ENCODE measurements at places on chromosomes 6 and 20. TPM values are rescaled to one million over a fixed set of nuclear protein-coding genes. Genes with fewer than 3 reads are reported as not detected.
A peak's percentile ranks its signal among the peaks of the same experiment; 100 is the strongest.

RIPOR3 gene
- total RNA-seq = 1.3 TPM

DNA sequence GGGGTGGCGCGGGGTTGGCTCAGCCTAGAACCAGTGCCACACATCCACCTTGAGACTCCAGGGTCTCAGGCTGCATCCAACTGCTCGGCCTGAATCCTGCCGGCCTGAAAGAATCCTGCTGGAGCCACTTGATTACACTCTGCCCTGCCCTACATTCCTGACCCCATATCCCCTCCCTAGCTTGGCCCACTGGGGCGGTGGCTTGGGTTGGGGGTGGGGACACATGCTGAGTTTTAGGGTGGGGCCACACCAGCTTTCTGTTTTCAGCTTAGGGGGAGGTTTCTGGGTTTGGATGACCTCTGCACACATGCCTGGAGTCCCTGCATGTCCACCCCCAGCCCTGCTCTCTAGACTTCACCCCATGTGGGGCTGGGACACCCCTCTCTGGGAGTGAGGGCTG lies 6.8 kb downstream of the ITPR3 start:
- no peak overlapping the region for H3K4me3 ChIP-seq
- H3K27me3 ChIP-seq = no peaks in the 10 kb centered on the region
- DNase-seq = no peak

- H3K27me3 ChIP-seq = no peaks in the 10 kb centered on the region
- no peak for DNase-seq
- no peak overlapping the region for H3K27ac ChIP-seq
- H3K4me3 ChIP-seq = no peak overlapping the region
- peaks cover 65% of the 10 kb centered on the region for H3K36me3 ChIP-seq
Observed at GRCh38 chr20:63945031-63945658, 11.1 kb downstream of the UCKL1 start.

DNA sequence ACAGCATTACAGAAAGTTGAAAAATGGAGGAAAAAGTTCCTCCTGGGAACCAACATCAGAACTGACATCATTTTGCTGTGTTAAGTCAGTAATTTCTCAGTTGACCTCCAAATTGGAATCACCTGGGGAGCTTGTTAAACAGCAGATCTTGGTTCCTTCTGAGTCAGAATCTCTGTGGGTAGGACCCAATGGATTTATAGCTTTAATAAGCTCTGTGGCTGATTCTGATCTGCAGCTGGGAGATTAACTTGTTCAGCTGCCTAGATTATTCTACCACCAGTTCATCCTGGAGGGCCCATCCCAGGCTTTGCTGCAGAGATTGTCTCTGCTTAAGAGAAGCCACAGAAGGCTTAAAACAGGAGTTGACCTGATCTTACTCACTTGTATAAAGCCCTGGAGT lies 90.7 kb upstream of the POPDC3 start:
- DNase-seq = no peak
- 0 out of 2 replicates have a peak, but pooled peaks cover 2% of the 10 kb centered on the region for H3K27me3 ChIP-seq
- no peaks in the 10 kb centered on the region for H3K4me1 ChIP-seq
- 0 out of 2 replicates have a peak, but pooled peaks cover under 1% of the 10 kb centered on the region for H3K36me3 ChIP-seq

- no peaks in the 10 kb centered on the region for H3K36me3 ChIP-seq
- H3K27ac ChIP-seq = no peak overlapping the region
- DNase-seq = no peak
- H3K4me3 ChIP-seq = no peak overlapping the region
- H3K27me3 ChIP-seq = no peaks in the 10 kb centered on the region
Observed at GRCh38 chr6:6920987-6921313, 186.8 kb upstream of the RREB1 start.

GRCh38 chr20:36086767-36087166 lies 67.8 kb upstream of the EPB41L1 start:
- H3K36me3 ChIP-seq = no peaks in the 10 kb centered on the region
- H3K4me1 ChIP-seq = peaks cover 31% of the 10 kb centered on the region
- no peak overlapping the region for H3K4me3 ChIP-seq
- no peak overlapping the region for H3K27ac ChIP-seq

GRCh38 chr20:46031701-46032254 lies 2.8 kb downstream of the SLC12A5 start:
- no peaks in the 10 kb centered on the region for H3K36me3 ChIP-seq
- H3K4me1 ChIP-seq = no peaks in the 10 kb centered on the region
- H3K27me3 ChIP-seq = peaks cover 78% of the 10 kb centered on the region
- no peak overlapping the region for H3K27ac ChIP-seq

- no peak overlapping the region for H3K4me3 ChIP-seq
- DNase-seq = peak; percentile 16
- no peaks in the 10 kb centered on the region for H3K27me3 ChIP-seq
Observed at GRCh38 chr6:78243519-78243918, 590.7 kb downstream of the MEI4 start.

DNA sequence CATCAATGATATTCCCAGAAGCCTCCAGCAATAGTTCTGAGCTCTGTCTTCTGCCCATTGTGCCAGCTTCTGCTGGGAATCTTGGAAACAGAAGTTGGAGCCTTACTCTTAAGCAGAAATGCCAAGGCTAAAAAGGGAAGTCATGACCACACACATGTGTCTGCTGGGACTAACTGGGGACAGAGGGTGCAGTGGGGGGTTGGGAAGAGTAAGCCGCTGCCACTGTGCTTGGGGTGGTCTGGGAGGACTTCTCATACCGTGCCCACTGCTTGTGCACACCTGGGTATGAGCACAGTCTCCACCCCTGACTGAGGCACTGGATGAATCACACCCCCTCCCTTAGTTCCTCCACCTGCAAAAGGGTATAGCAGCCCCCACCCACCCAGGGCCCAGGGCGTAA lies 90.7 kb downstream of the CDC5L start:
- DNase-seq = no peak
- peaks cover 32% of the 10 kb centered on the region for H3K4me1 ChIP-seq
- no peaks in the 10 kb centered on the region for H3K27me3 ChIP-seq
- H3K4me3 ChIP-seq = no peak overlapping the region

- no peaks in the 10 kb centered on the region for H3K36me3 ChIP-seq
- no peak for DNase-seq
- no peaks in the 10 kb centered on the region for H3K4me1 ChIP-seq
- no peak overlapping the region for H3K27ac ChIP-seq
- no peaks in the 10 kb centered on the region for H3K27me3 ChIP-seq
- H3K4me3 ChIP-seq = no peak overlapping the region
Observed at GRCh38 chr6:164409309-164410009, 899.9 kb downstream of the C6orf118 start.

DNA sequence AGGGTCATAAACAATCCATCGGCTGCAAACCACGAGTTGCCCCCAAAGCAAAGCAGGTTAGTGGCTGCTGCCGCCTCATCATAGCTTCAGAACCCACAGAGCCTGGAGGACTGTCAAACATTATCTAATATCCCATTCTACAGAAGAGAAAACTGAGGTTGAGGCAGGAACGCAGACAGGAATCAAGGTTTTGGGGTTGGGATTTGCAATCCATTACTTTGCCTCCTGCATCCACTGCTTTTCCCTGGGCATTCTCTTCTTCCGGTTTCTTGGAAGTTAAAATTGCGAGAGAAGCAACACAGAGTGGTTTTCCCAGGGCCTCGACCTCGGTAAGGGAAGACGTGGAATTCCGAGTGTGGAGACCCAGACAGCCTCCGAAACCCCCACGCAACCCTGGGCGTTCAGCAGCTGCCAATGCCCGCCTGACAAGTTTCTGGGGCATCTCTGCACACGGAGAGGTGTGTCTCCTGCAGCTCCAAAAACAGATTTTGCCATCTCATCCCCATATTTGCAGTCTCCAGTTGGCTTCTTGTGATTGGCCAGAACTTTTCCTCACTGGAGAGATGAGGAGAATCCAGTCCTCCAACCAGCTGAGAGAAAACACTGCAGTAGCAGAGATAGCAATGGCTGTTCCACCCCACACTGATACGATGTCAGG lies 45.5 kb upstream of the SNAP25 start:
- H3K27me3 ChIP-seq = 0 out of 2 replicates have a peak, but pooled peaks cover 3% of the 10 kb centered on the region
- H3K4me3 ChIP-seq = peak overlapping the region; percentile 38

GRCh38 chr6:28900577-28901256 lies 23.1 kb downstream of the TRIM27 start:
- H3K27ac ChIP-seq = no peak overlapping the region
- peaks cover 50% of the 10 kb centered on the region for H3K36me3 ChIP-seq
- no peak overlapping the region for H3K4me3 ChIP-seq

ABT1 gene
- 27.4 TPM for total RNA-seq

UBE2J1 gene
- total RNA-seq = 45.5 TPM

GRCh38 chr6:102798636-102799035 lies 1405.1 kb downstream of the GRIK2 start:
- H3K27ac ChIP-seq = no peak overlapping the region
- no peak overlapping the region for H3K4me3 ChIP-seq
- DNase-seq = no peak
- no peaks in the 10 kb centered on the region for H3K27me3 ChIP-seq
- no peaks in the 10 kb centered on the region for H3K4me1 ChIP-seq
- no peaks in the 10 kb centered on the region for H3K36me3 ChIP-seq

Measured in SJSA1 (cell line).